Globus pallidus (tissue), 1 donor: ENCODE measurements at places on chromosomes 11 and 22.

GRCh38 chr11:100578831-100579311 is 108.2 kb upstream of the ARHGAP42 start:
- DNase-seq, result no peak

- no peak for DNase-seq
Measured at GRCh38 chr11:78876676-78877075, 302.0 kb upstream of the NARS2 start.

- peak; percentile 18 for DNase-seq
Measured at GRCh38 chr11:44351006-44351660, 41.2 kb upstream of the ALX4 start.

DNA sequence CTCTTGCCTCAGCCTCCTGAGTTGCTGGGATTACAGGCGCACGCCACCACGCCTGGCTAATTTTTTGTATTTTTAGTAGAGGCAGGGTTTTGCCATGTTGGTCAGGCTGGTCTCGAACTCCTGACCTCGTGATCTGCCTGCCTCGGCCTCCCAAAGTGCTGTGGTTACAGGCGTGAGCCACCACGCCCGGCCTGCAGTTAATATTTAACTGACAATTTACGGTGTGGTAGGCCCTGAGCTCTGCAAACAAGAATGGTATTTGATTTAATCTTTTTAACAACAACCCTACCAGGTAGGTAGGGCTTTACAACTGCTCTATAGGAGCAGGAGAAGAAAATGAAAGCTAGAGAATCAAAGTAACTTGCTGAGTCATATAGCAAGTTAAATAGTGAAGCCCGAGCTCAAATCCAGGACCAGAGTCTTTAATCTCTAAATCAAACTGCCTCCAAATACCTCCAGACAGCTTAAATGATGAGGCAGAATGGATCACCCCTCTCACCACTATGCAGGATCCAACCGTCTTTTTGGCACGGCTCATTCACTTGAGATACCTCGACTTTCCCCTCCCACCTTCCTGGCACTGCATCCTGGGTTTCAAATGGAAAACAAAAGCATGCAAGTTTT is 9.4 kb downstream of the UEVLD start:
- no peak for DNase-seq

DNA sequence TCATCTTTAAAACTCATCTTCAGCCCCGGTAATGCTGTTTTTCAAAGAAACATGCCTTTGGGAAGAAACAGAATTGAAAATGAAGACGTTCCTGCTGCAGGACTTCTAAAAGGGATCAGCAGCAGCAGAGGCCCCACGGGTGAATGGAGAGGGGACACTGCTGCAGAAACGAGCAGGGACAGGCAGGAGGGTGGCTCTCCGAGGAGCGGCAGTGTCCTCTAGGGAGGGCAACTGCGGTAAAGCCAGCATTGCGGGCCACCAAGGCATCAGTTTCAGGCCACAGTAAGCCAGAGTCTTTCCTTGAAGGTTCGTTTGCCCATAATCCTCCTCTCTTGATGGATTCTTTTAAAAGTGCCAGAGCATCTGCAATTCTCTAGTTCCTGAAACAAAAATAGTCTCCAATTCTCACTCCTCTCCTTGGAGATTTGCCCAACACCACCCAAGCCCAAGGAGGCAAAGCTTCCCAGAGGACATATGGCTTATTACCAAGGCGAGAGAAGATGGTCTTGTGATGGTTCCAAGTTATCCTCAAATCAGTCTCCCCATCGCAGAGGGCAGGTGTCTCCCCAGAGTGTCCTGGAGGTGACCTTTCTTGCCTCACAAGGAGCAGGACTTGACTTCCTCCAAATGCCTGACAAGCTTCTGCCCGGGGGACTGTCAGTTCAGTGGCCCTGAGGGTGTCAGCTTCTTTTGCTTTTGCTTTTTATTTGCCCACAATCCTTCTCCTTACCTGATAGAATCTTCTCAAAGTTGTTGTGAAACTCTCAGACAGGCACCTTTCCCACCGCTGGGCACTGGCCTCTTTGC is 341.1 kb upstream of the B3GAT1 start:
- DNase-seq, result no peak

DNA sequence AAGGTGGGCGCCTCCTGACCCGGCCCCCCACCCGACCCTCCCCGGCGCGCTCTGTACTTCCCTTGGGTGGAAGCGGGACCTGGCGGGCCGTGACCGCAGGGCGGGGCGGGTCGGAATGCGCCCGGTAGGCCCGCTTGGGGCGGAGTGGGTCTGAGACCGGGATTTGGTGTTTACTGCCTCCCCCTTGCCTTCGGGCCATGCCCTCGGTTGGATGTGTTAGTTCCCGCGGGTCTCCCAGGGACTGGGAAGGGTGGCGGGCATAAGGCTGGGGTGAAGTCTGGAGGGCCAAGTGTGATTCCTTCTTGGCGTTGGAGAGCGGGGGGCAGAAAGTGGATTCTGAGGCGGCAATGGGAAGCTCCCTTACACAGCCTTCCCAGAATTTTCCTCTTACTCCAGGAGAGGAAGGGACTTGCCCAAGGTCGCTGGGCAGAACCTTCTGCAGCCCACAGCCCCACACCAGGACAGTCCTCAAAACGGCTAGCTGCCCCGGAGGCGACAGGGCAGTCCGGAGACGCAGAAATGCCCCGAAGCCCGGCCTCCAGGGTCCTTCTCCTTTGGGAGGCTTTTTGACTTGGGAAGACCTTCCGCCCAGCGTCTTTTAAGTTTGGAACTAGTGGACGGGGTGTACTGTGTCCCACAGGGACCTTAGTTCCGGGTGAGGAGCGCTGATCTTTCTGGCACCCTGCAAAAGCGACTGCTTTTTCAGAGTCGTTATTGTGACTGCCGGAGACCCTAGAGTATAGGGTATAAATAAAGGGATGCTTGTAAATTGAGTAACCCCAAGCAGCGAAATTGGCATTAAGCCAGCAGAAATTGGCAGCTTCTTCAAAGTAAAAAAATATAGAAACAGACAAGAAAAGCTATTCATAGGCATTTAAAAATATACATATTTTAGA is 647 bp downstream of the SWAP70 start:
- peak; percentile 35 for DNase-seq

GRCh38 chr11:77435972-77436371 is 37.9 kb downstream of the PAK1 start:
- DNase-seq, result no peak

- no peak for DNase-seq
Measured at GRCh38 chr11:4577761-4578160, 3.8 kb upstream of the OR52I2 start.

- no peak for DNase-seq
Measured at GRCh38 chr22:35866651-35867050, 149.0 kb downstream of the APOL5 start.

DNA sequence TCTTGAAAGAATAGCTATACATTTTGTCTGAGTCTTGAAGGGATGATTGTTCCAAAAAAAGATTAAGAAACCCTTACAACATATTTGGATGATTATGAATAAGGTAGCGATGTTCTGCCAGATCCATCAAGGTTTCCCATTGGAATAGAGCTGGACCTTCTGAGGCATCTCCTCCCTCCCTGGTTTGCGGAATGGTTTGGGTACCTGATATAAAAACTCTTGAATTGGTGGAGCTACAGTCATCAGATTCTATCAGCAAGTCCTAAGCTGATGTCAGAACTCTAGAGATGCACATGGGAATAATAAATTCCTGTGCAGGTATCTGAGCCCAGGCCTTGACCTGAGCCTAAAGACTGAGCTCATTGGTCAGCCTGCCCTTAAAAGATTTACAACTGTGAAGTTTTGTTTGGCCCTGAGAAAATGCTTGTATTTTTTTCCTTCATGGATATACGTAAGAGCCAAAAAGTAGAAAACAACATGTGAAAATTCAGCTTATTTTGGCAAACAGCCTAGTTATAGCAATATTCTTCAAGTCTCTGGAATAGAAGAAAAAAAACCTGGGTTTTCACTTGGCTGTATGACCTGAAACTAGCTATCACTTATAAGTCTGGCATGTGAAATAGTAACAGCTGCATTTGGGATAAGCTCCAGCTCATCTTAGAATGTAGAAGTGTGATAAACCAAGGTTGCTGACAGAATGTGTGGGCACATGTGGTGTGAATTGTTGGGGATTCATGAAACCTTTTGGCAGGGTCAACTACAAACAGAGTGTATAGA is 265.7 kb upstream of the CTSC start:
- no peak for DNase-seq

GRCh38 chr11:23769214-23769613 is 727.6 kb upstream of the LUZP2 start:
- no peak for DNase-seq

DNA sequence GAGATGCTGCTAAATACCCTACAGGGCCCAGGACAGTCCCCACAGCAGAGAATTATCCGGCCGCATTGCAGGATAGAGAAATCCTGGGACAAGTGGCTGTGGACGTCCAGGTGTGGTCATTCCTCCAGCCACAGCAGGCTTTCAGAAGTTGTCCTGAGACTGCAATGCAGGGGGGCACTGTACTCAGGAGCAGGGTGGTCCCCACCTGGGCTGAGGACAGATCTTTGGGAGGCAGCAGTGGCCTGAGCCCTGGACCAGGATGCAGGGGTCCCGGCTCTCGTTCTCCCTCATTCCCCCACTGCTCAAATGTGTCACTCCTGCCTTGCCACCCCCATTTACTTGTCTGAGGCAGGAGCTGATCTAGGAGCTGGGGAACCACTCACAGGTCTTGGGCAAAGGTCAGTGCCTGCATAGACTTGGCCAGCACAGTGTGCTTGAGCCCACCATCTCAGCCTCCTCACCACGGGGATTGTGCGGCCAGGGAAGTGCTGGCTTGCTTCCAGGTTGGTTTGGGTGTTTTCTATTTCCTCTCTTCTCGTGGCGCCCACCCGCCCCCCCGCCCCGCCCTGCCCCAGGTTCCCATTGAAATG is 15.3 kb downstream of the LINC01488 start:
- DNase-seq, result no peak

GRCh38 chr11:82676483-82677094 is 57.1 kb downstream of the FAM181B start:
- DNase-seq, result no peak

DNA sequence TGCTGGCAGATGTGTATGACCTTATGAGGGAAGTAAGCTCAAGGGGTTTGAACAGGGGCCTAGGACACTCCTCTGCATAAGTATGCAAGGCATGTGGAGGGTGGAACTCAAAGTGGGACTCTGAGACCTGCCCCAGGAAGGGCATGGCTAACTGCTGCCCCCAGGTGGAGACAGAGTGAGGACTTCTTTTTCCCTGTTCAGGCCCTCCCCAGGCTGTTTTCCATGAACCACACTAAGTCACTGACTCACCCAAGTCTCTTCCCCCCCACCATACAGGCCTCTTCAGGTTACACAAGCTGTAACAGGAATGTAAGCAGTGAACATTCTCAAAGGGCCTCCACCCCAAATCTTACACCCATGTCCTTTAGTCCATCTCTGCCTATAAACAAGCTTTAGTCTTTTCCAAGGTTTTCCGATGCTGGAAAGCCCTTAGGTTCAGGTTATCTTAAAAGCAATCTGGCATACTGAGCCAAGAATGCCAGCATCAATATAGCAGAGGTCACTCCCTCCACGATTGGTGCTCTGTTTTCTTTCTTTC is 13.1 kb downstream of the EEF1G start:
- DNase-seq, result no peak

DNA sequence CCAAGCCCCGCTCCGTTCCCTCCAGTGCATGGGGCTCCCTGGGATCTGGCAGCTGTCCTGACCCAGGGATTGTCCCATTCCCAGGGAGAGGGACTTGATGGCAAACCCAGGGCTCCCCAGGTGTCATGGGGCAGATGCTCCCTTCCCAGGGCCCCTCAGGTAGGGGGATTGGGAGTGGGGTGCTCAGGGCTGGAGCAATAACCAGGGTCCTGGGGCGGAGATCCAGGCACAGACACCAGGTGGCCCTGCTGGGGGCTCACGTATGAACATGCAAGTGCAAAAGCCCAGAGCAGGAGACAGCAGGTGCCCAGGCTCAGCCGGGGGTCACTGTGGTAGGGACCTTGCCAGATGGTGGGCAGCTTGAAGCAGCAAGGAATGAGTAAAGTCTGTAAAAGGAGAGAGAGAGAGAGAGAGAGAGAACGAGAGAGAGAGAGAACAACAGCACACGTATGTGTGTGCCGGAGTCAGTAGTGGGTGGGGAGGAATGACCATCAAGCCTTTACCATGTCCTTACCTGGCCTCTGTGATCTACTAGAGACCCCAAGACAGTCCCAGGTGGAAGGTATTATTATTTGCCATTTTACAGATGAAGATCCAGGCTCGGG is 19.3 kb upstream of the MPPED1 start:
- DNase-seq, result no peak

DNA sequence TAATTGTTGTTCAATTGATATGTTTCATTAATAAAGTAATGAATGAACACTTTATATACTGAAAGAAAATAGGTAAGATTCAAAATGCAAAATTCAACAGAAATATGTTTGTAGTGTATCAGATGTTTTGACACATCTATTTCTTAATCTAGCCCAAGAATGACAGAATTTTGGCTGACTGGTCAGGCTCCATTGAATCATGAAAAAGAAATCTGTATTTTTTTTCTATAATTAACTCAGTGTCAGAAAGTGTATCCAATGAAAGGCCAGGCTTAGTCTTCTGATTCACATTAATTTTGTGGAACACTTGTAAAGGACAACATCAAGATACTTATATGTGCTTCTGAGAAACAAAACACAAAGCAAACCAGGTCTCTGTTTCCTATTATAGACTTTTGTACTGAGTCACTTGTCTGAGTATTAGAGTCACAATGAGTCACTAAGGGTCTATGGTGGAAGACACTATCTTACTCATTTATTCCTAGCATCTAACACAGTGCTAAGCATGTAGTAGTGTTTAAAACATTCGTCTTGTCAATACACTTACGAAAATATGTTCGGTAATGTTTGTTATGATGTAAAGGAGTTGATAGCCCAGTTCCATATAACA is 297.7 kb upstream of the CCDC90B start:
- DNase-seq, result no peak

DNA sequence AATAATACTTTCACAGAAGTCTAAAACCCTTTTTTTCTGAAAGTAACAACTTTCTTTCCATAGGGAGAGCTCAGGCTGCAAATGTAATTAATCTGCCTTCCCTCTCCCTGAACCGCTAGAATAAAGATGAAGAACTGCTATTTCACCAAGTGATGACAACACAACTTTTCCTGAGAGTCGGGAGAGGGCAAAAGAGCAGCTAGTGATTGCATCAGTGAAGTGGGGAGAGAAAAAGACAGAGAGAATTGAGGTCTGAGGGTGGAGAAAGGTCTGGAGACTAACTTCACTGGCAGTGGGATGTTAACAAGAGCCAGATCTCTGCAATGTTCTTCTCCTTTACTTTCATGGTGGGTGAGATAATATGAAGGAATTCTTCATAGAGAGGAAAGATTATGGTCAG is 10.9 kb upstream of the MPEG1 start:
- no peak for DNase-seq

- no peak for DNase-seq
Measured at GRCh38 chr11:2996976-2997375, 4.8 kb upstream of the NAP1L4 start.

GRCh38 chr11:19160847-19161246 is 40.9 kb downstream of the CSRP3 start:
- peak; percentile 3 for DNase-seq

GRCh38 chr22:36552289-36552688 is 23.3 kb upstream of the EIF3D start:
- DNase-seq, result no peak
